ENCODE measurements at places on chromosomes 16 and 17.

- DNase-seq, result no peak
These were observed 11.9 kb downstream of the CEP131 start for GRCh38 chr17:81210868-81211267.

- DNase-seq, result no peak
These were observed 56.6 kb downstream of the NCOR1 start for GRCh38 chr17:16158714-16159113.

- DNase-seq, result no peak
These were observed 48.8 kb downstream of the RPA1 start for GRCh38 chr17:1878419-1879121.

GRCh38 chr17:71792966-71793365, 327.9 kb upstream of the SOX9 start:
- DNase-seq, result peak; percentile 65

DNA sequence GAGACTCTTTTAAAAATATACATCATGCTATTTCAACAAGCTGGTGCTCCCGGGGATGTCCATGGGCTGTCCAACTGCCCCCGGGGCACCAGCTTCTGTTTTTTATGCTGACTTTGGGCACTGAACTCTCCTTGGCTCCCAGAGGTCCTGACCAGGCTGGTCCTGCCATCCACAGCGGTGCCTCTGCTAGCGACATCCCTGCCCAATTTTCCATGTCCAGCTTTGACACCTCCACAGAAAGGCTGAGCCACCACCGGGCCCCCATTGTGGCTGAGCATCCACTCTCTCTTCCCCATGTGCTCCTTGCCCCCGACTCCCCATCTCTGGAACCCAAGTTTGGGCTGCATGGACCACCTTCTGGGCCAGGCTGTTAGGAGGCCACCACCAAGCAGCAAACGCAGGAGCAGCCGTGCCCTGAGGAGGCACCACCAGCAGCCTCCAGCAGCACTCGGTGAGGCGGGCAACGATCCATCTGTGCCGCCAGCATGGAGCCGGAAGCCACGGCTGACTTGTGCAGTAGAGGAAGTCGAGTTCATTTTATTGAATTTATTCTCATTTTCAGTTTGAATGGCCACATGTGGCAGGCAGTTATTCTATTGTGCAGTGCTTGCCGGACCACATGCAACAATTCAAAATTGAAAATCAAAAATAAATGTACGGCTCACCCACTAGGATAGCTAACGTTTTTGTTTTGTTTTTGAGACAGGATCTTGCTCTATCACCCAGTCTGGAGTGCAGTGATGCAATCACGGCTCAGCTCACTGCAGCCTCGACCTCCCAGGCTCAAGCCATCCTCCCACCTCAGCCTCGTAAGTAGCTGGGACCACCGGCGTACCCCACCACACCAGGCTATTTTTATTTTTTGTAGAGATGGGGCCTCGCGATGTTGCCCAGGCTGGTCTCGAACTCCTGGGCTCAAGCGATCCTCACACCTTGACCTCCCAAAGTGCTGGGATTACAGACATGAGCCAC, 2.8 kb upstream of the MEAK7 start:
- DNase-seq, result no peak

- no peak for DNase-seq
These were observed 68.6 kb upstream of the MRTFB start for GRCh38 chr16:14002416-14002990.

DNA sequence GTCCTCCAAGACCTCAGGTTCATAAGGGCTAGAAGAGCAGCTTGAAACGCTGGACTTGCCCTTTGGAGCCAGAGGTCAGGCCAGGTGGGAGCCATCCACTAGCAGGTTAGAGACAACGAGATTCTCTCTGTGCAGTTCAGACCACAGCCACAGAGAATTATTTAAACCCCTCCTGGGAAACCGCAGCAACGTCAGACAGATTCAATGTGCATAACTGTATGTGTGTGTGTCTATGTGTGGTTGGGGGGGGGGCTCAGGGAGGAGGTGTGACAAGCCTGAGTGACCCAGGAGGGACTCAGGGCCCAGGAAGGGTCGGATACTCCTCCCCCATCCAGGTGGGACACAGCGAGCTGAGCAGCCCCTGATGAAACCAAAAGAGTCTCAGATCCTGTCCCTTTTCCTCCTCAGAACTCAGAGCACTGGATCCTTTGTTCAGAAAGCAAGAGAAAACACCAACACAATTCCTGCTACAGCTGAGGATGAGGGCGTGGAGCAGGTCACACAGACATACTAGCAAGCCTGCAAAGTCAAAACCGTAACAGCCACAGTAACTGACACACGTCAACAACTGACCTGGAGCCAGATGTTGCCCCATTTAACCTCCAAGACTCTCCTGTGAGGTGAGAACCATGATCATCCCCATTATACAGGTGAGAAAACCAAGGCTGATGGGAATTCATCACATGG, 66.8 kb downstream of the XYLT1 start:
- no peak for DNase-seq

DNA sequence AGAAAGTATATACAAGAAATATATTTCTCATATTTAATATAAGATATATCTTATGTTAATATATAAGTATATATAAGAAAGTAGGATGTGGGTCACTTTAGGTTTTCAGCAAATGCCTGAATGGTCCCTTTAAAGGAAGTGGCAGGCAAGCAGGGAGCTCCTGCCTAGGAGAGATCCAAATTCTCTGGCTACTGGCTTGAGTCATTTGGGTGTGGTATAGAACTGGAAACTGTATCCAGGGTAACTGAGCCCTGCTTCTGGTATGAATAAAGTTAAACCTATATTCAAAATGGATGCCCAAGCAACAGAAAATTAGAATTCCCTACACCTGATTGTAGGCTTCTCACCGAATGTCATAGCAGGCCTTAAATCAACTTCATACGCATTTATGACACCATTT, 144.4 kb downstream of the ZNF18 start:
- no peak for DNase-seq

DNA sequence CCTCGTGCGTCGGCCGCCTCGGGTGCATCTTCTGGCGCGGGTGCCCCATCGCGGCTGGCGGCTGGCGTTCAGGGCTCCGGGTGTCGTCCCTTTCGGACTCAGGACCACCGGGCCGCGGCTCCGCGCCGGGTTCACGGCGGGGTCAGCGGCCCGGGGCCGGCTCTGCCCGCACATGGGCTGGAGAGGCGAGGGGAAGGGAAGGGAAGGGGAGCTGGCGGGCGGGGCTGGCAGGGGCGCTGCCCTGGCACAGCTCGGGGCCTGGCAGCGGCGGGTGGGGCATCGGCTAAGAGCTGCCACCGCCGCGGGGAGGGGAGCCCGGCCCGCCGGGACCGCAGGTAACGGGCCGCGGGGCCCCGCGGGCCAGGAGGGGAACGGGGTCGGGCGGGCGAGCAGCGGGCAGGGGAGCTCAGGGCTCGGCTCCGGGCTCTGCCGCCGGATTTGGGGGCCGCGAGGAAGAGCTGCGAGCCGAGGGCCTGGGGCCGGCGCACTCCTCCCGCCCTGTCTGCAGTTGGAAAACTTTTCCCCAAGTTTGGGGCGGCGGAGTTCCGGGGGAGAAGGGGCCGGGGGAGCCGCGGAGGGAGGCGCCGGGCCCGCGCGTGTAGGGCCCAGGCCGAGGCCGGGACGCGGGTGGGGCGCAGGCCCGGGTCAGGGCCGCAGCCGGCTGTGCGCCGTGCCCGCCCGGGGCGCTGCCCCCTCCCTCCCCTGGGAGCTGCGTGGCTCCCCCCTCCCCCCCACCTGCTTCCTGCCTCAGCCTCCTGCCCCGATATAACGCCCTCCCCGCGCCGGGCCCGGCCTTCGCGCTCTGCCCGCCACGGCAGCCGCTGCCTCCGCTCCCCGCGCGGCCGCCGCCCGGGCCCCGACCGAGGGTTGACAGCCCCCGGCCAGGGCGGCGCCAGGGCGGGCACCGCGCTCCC, 646 bp downstream of the HIC1 start:
- no peak for DNase-seq

DNA sequence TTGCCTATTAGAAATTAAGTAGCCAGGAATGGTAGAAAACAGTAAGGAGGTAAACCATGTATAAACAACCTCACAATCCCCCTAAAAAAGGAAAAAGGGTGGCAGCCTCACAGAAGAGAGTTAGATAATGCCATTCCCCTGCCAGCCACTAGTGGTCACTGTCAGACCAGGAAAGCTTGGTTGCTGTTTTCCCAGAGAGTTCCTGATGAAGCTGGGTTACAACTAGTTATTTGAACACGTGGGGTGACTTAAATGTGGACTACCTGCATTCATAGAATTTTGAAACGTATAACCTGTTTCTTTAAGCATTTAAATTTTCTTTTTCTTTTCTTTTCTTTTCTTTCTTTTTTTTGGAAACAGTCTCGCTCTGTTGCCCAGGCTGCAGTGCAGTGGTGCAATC, 5.8 kb downstream of the GPRC5C start:
- no peak for DNase-seq

GRCh38 chr17:5164436-5164835, 27.2 kb downstream of the ZNF594 start:
- DNase-seq, result no peak

- no peak for DNase-seq
These were observed at the start of gene CD7 for GRCh38 chr17:82317394-82318168. Gene CD7 (minus strand): TSS chr17:82317608. CDS start chr17:82317495, 113 bp downstream.

DNA sequence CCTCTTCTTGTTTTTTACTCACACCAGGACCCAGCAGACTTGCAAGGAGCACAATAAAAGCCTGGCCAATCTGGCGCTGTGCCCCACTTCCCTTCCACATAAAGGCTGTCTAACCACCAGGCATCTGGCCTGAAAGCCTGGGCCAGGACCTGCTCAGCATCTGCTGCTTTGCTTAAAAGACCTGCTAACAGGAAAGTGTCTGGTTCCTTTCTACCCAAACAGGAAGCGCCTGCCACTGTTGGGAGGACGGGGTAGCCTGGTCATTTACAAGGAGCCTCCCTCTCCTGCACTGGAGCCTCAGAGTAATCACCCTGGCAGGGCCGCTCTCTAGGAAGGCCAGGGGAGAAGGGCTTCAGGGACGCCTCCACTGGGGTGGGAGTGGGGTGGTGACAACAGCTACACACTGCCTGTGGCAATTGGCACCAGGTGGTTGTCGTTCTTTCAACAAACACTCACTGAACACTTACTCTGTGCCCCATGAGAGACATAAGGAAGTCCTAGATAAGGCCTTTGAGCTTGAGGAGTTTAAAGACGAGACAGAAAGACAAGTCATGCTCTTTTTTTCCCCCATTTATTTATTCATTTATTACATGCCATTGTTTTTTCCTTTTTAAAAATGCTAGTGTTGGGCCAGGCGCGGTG, 6.3 kb upstream of the MMP28 start:
- DNase-seq, result no peak

GRCh38 chr17:12136646-12137045, 116.0 kb downstream of the MAP2K4 start:
- DNase-seq, result no peak

- no peak for DNase-seq
These were observed 37.7 kb downstream of the ZFHX3 start for GRCh38 chr16:73010150-73010676.

DNA sequence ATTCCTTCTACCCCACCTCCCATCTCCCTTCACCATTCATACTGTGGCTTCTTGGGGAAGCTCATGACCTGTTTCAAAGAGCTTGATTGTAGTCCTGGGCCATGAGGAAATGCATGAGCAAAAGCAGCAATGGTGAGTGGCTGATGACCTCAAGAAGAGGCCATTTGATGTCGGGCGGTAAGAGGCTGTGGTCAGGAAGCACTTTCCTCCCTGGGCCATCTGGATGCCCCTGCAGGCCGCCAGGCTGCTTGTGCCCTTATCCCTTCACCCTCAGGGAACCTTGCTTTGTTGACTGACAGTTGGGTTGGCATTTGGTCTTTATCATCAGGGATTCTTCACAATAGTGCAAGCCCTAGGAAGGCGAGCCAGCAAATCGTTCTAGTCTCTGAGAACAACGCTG, 78.3 kb upstream of the TBX2 start:
- no peak for DNase-seq

GRCh38 chr17:80035687-80035936, at the start of gene TBC1D16:
Gene TBC1D16 (minus strand): TSS chr17:80035872. CDS start chr17:80013547, 22,325 bp downstream.
- no peak for DNase-seq

DNA sequence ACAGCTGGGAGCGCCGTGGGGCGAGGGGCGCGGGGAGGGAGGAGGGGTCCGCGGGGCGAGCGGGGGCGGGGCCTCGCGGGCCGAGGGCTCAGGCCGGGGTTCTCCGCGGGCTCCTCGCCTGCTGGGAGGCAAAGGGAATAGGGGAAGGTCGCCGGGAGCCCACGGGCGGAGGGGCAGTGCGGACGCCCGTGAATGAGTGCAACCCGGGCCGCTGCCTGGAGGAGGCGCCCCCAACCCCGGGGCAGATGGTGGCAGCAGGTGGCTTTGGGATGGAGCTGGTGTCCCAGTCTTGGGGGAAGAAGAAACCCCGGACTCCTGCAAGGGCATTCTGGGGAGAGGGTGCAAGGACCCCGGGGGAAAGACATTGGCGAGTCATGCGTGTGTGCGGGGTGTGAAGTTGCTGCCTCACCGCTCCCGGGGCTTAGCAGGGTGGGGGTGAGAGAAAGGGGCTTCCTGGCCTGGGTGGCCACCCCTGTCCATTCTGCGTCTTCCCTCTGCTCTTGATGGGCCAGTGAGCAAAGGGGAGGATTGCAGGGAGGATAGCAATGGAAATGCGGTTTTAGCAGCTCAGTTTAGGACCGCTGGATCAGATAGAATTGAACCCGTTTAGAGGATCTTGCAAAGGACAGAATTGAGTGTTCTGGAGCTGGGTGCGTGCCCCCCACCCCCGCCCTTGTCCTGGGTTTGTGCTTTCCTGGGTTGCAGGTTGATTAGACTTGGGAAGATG, 526 bp downstream of the KIAA0513 start:
- no peak for DNase-seq

Data from smooth muscle cell of the brain vasculature (primary cell).